ENCODE measurements at places on chromosomes 5 and 9.

DNA sequence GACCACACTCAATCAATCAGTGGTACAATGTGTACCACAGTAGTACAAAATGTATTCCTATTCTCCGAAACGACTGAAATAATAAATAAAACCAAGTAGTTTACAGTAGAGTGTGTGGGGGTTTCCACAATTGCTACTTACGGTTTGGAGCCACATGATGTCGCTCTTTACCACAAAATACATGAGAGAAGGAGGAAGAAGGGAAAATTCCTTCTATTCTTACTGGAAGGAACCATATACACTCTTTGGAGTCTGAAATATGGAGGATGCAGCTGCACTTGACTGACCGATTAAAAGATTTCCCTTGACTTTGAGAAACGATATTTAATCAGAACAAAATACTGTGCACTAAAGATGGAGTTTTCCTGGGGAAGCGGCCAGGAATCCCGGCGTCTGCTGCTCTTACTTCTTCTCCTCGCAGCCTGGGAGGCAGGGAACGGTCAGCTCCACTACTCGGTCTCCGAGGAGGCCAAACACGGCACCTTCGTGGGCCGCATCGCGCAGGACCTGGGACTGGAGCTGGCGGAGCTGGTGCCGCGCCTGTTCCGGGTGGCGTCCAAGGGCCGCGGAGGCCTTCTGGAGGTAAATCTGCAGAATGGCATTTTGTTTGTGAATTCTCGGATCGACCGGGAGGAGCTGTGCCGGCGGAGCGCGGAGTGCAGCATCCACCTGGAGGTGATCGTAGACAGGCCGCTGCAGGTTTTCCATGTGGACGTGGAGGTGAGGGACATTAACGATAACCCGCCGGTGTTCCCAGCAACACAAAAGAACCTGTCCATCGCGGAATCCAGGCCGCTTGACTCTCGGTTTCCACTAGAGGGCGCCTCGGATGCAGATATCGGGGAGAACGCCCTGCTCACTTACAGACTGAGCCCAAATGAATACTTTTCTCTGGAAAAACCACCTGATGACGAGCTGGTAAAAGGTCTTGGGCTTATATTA is at the start of gene PCDHA4:
TSS of gene PCDHA4 (plus strand) at position 235 of the 942 bp plus-strand sequence.
- peak; percentile 77 for DNase-seq

- DNase-seq, result no peak
Observed at GRCh38 chr5:35337340-35338156, 107.3 kb upstream of the PRLR start.

DNA sequence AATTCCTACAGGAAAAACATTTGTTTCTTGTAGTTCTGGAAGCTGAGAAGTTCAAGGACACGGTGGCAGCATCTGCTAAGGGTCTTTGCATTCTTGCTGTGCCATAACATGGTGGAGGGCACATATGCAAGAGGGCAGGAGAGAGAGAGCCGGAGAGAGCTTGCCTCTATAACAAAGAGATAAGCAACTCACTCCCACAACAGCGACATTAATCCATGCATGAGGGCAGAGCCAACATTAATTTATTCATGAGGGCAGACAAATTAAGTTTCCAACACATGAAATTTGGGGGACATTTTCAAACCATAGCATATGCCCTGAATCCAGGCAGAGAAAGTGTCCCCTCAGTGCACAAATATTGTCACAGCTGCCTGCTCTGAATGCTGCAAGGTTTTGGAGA is 4.4 kb upstream of the GTF3C5 start:
- DNase-seq, result no peak

- no peak for DNase-seq
Observed at GRCh38 chr5:160573318-160573717, 151.7 kb downstream of the PTTG1 start.

- DNase-seq, result no peak
Observed at GRCh38 chr9:9747787-9748186, 865.0 kb downstream of the PTPRD start.

- DNase-seq, result no peak
Observed at GRCh38 chr5:139839918-139840317, 44.3 kb downstream of the PSD2 start.

DNA sequence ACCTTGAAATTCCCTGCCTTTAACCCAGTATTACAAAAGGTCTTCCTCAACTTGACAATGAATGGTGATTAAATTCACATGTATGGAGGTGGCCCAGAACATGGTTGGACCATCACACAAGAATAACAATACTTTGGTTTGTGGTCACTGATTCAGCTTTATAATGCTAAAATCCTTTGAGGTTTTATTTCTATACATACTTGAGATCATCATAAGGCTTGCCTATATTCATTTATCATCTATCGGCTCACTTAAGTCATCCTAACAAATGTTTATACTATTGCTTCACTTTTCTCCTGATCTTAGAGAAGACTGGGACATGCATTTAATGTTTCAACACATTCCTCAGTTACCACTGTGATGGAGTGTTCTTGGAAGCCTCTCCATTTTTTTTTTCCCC is 191.3 kb downstream of the DMAC1 start:
- DNase-seq, result no peak

GRCh38 chr5:119071561-119071995 is 691 bp downstream of the DMXL1 start:
- peak; percentile 60 for DNase-seq

- no peak for DNase-seq
Observed at GRCh38 chr9:79651251-79651795, 79.6 kb downstream of the TLE4 start.

DNA sequence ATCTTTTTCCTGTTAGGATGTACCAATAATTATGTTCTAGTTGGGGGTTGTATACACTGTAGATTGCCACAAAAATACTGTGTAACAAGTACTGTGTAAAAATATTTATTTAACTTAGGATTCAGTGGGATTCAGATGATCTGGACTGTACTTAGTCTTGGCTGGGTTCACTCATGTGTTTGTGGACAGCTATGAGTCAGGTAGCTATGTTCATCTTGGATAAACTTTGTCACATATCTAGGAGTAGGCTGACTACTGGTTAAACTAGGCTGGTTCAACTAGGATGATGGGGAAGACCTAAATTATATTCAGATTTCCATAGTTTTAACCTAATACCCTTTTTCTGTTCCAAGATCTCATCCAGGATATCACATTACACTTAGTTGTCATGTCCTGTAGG is 32.1 kb upstream of the TNFSF15 start:
- no peak for DNase-seq

DNA sequence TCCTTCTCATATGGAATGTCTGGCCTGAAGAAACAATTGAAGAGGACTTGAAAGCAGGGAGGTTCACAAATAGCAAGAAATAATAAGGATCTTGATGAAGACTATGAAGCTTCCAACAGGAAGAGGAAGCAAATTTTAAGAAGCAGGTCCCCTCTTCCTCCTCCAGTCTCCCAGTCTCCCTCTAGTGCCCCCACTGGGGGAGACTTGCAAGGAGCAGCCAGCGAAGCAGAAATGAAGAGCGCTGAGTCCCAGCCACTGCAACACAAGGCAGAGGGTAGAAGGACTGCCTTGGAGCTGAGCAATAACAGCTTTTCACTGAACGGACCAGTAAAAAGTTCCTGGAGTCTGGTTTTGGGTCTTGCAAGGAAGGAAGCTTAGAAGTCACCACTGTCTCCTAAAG is 32.6 kb upstream of the ACO1 start:
- DNase-seq, result no peak

DNA sequence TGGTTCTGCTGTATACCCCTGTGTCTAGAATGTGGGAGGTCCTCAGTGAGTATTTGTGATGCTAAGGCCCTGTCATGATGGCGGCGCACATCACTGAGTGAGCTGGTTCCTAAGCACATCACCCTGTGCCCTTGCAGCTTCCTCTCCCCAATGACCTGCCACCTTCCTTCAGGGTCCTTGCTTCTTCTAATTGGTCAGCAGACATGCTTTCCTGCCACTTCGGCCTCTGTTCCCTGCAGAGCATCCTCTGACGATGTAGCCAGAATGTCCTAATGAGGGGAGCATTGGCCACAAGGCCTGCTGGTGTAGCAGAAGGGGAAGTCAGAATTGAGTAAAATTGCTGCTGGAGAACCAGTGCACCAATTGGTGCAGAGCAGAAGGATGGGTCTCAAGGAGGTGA is 31.1 kb upstream of the ANGPTL2 start:
- peak; percentile 2 for DNase-seq

GRCh38 chr9:94929369-94929756 is 202.9 kb downstream of the AOPEP start:
- no peak for DNase-seq

DNA sequence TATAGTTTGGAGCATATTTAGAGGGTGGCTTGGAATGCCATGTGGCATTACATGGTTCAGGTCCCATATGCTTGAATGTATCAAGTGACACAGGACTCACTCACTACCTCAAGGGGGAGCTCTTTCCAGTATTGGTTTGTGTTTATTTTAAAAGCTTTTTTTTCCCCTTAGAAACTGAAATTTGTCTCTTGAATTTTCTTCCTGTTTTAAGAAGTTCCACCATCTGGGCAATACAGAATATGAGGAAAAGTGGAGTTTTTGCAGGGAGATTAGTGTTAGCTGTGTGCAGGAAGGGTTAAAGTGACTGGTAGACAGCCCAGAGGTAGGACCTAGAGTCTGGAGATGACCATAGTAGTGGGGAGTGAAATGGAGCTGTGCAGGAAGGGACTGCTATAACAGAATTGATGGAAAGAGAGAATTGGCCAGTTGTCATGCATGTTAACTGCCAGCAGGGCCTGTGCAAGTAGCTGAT is 36.6 kb downstream of the CTNNA1 start:
- no peak for DNase-seq
